ENCODE measurements at places on chromosomes 7 and 10. TPM values are rescaled to one million over a fixed set of nuclear protein-coding genes. Genes with fewer than 3 reads are reported as not detected.
A peak's percentile ranks its signal among the peaks of the same experiment; 100 is the strongest.

GRCh38 chr10:5343092-5343491, 21.7 kb upstream of the UCN3 start:
- no peak for DNase-seq

Gene CPEB3
- 2.3 TPM for polyA plus RNA-seq

Gene MAT1A
- 1.4 TPM for polyA plus RNA-seq

Gene LIPK
- not detected for polyA plus RNA-seq

GRCh38 chr10:124550293-124551034, 88.8 kb downstream of the LHPP start:
- DNase-seq: no peak

- no peak for DNase-seq
Observed at GRCh38 chr7:152336754-152337368, 98.9 kb downstream of the KMT2C start.

DNA sequence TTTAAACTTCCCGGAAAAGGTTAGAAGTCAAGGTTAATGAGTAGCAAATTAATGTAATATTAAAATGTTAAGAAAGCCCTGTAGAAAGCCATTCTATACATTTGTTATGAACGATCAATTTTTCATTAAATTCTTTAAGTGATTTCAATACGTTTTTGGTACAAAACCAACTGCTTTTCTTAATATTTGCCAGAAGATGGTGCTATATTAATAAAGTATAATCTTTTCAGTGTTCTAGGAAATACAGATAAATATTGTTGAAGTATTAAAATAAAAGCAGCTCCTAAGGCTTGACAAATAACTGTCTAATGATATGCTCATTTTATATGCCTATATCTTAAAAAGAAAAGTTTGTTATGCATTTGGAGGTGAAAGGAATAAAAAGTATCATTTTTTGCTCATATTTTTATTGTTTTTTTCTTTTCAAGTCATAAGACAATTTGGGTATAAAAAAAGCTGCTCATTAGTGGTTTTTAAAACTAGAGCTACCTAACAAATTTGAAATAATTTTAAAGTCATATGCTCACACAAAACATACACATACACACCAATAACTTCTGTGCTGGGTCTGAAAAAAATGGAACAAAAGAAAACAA, 130.3 kb upstream of the POT1 start:
- no peak for DNase-seq

DNA sequence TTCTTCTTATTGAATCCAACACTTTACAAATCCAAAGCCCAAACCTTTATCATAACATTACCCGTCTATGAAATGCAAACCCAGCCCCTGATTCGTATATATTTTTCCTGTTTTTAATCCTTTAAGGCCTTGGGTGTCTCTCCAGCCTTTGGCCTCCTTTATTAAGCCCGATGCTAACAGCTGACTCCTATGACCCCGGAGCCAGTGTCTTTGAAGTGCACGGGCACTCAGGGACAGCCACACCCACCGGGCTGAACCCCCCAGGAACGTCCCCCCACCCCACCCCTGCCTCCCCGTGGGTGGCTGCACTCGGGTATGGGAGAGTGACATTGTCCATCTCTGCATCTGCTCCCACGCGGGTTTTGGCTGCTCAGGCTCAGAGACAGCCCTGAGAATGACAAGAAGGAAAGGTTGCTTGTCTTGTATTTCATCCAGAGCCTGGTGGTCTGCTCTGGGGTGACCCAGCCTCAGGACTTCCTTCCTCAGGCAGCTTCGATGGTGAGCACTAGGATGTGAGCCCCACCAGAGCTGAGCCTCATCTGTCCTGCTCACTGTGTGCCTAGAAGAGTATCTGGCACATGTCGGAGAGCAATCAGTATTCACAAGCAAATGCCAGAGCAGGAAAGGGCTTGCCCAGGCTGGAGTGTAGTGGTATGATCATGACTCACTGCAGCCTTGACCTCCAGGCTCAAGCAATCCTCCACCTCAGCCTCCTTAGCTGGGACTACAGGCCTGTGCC, 210.4 kb downstream of the SKIDA1 start:
- peak; percentile 62 for DNase-seq

Gene HOXA5
- 1.8 TPM for polyA plus RNA-seq

Gene SLC26A5
- 0.06 TPM for polyA plus RNA-seq

- DNase-seq: peak; percentile 67
Observed at GRCh38 chr7:2201686-2202360, 30.9 kb downstream of the MAD1L1 start.

DNA sequence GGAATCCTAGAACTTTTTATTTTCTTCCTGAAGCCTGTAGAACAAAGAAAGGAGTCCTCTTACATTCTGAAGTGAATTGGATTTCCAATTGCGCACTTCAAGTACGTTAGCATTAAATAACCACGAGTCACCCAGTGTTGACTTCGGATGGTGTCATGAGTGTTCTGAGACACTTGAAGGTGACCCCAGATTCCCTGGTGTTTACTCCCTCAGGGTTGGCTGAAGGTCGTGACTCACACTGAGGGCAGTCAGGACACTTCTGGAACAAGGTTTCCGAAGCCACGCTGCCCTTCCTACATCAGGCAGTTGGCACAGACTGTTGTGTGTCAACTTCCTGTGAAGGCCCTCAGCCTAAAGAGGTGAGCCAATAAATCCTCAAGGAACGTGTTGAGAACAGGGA, 186.6 kb upstream of the CELF2 start:
- no peak for DNase-seq

DNA sequence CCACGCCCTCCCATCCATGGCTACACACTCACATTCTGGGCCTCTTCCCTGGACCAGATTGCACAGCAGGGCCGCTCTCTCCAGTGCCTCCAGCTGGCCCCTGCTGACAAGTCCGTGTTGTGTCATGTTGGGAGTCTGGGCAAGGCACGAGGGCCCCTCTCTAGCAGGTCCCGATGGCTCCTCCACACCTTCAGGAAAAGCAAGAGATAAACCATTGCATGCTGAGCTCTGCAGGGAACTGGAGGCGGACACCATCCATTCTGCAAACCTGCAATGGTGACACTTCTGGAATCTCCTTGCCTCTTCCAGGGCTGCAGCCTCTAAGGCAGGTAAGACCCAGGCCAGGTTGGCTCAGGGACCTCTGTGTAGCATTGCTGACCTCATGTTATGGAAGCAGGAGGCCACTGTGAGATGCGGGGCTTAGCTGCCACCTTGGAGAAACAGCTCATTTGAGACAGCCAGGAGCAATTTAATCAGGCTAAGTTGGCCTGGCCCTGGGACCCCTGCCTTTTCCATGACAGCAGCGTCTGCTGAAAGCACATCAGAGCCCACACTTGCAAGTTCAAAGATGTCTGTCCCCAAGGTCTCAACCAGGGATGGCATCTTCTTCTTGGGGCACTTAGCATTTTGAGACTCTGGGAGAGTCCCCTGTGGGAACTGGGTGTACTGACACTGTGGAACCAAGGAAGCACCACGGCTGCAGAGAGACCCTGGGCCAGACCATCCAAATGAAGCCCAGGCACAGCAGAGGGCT, 34.2 kb upstream of the LEP start:
- no peak for DNase-seq

Gene DKK1
- 4.2 TPM for polyA plus RNA-seq

- peak; percentile 62 for DNase-seq
Observed at GRCh38 chr10:3786295-3787015, 1.4 kb upstream of the KLF6 start.

GRCh38 chr7:517774-518629, 1.6 kb downstream of the PDGFA start:
- no peak for DNase-seq

Gene SCIN
- 2.5 TPM for polyA plus RNA-seq

Gene SLC13A1
- not detected for polyA plus RNA-seq

GRCh38 chr7:36198854-36199266, 45.8 kb downstream of the EEPD1 start:
- no peak for DNase-seq

Gene SFTPA1
- polyA plus RNA-seq: 0.10 TPM

Gene PNLIPRP1
- polyA plus RNA-seq: not detected

DNA sequence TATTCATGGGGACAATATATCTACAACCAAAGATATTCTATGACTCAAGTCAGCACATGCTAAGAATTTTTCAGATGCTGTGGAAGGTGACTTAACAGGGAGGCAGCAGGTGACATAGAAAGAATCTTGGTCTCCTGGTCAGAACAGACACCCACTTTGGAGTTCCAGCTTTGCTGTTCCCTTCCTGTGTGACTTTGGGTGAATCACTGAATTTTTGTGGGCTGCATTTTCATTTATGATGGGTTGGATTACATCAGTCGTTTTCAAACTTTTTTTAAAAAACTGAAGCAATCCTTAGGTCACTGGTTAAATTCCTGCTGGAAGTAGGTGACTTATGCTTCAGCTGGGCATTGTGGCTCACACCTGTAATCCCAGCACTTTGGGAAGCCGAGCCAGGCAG, 24.9 kb downstream of the RGR start:
- DNase-seq: no peak

Gene RPEL1
- not detected for polyA plus RNA-seq

Gene CYP26C1
- polyA plus RNA-seq: 0.07 TPM

GRCh38 chr10:113631684-113632367, 32.0 kb downstream of the NRAP start:
- no peak for DNase-seq

GRCh38 chr10:48708144-48708543, 23.5 kb downstream of the WDFY4 start:
- DNase-seq: no peak

DNA sequence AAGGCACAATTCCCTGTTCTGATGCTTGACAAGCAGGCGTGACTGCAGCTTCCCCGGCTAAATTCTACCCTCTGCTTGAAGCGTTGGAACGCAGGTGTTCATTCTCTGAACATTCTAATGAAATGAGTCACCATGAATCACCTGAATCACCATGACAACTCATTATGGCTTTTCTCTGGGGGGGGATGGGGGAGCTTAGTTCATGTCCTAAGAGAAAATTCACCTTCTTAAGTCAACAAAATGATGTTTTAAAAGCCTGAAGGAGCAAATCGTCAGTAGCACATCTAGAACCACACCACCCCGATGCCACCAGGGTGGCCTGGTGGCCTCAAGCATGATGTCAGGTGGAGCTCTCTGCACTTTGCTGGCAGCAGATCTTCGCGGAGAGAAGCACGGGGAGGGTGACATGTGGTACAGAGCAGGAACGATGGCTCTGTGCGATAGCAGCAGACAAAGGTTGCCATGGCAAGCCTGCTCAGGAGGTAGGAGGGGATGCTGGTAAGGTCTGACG, 33.7 kb downstream of the DDC start:
- DNase-seq: no peak

Gene FOXP2
- 5.0 TPM for polyA plus RNA-seq

Gene CFAP70
- 3.8 TPM for polyA plus RNA-seq

Gene RADIL
- 2.8 TPM for polyA plus RNA-seq

- DNase-seq: no peak
Observed at GRCh38 chr7:39733881-39734632, 110.7 kb downstream of the RALA start.

- DNase-seq: no peak
Observed at GRCh38 chr10:92990615-92991014, 70.0 kb upstream of the CYP26C1 start.

- DNase-seq: no peak
Observed at GRCh38 chr7:28774261-28774988, 183.7 kb downstream of the TRIL start.

GRCh38 chr7:114921631-114922025, 266 bp upstream of the MDFIC start:
- peak; percentile 44 for DNase-seq

Gene MLXIPL
- 0.71 TPM for polyA plus RNA-seq

DNA sequence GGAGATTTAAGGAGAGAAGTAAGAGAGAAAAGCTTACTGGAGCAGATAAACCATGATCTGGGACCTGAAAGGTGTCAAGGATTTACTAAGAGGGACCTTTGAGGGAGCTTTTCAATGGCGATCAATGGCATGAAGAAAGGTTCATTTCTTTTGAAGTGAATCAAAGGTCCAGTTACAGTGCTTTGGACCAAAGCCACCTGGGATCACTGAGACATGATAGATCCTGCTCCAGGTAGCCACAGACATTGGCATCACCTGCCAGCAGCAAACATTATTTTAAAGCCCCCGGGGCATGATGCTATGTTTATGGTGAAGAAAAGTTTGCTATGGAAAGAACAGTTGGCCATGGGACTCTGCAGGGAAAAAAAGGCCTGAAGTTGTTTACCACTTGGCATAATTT, 109.4 kb downstream of the SLC25A13 start:
- no peak for DNase-seq

Gene OPALIN
- polyA plus RNA-seq: 0.02 TPM
